D721Med (cell line): ENCODE measurements at places on chromosomes 6 and 20.

- no peak for DNase-seq
These were observed 176.6 kb upstream of the POU3F2 start for GRCh38 chr6:98657764-98658163.

GRCh38 chr6:6331393-6331792 is 10.9 kb upstream of the F13A1 start:
- no peak for DNase-seq

DNA sequence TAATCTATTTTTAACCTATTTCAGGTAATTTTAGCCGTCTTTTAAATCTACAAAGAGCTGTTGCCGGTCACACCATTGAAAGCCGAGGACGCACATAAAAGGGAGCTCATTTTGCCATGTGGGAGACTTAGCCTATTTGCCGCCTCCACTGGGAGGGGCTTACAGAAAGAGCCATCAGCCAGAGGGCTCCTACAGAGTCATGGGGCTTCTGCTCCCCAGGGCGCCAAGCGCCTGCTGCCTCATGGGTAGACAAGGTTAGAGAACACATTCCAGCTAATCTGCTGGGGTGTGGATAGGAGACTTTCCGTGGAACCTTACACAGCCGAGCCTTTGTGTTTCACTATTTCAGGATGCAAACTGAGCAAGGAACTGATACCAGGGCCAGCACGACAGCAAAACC is 12.6 kb downstream of the PCMTD2 start:
- no peak for DNase-seq

- DNase-seq = no peak
These were observed 141.8 kb upstream of the PTPN1 start for GRCh38 chr20:50368386-50368785.

DNA sequence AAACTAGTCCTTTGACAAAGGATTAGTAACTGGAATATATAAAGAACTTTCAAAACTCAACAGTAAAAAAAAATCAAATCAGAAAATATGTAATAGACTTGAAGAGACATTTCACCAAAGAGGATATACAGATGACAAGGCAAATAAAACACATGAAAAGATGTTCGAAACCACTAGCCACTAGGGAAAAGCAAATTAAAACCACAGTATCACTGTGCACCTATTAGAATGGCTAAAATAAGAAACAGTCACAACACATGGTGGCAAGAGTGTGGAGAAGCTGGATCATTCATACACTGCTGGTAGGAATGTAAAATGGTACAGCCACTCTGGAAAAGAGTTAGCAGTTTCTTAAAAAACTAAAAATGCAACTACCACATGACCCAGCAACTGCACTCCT is 14.9 kb downstream of the ZBTB2 start:
- no peak for DNase-seq

DNA sequence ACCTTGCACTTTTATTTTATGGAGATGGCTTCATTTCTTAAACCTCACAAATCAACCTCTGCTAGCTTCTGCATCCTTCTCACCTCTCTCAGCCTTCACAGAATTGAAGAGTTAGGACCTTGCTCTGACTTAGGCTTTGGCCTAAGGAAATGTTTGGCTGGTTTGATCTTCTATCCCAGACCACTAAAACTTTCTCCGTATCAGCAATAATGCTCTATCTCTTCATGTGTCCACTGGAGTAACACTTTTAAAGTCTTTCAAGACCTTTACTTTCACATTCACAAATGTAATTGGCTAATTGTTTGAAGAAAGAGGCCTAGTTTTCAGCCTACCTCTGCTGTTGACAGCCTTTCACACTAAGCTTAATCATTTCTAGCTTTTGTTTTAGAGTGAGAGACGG is 212.9 kb downstream of the TTLL2 start:
- no peak for DNase-seq

DNA sequence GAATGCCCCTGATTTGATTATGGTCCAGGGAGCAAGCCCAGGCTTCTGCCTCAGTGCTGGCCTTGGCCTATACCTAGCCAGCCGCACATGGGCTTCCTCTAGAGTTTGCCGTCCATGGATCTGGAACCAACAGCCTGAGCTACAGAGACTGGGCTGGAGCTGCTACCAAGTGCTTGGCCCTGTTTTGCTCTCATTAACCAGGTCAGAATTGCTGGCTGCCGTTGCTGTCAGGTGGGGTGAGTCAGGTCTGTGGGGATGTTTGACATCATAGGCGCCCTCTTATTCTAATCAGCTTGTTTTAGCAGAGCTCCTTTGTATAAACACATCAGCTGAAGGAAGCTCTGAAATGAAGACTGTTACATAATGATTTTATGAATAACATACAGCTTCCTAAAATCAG is 83.1 kb upstream of the PHACTR2 start:
- DNase-seq = no peak

- no peak for DNase-seq
These were observed 50.3 kb downstream of the ROS1 start for GRCh38 chr6:117375446-117375845.

GRCh38 chr20:59640267-59640666 is 35.9 kb downstream of the PHACTR3 start:
- DNase-seq = no peak

GRCh38 chr6:139583420-139583819 is 209.0 kb upstream of the CITED2 start:
- DNase-seq = no peak

- DNase-seq = no peak
These were observed 268.8 kb downstream of the BTBD9 start for GRCh38 chr6:38370653-38371601.

DNA sequence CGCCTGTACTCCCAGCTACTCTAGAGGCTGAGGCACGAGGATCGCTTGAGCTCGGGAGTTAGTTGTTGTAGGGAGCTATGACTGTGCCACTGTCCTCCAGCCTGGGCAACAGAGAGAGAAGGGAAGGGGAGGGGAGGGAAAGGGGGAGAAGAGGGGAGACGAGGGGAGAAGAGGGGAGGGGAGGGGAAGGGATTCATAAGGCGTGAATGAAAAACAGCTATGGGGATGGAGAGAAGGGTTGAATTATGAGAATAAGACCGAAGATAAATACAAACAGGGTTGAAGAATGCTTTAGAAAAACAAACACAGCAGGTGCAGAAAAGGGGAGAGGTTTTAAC is 106.0 kb downstream of the TRIM27 start:
- DNase-seq = no peak

- no peak for DNase-seq
These were observed 132.2 kb upstream of the TNFAIP3 start for GRCh38 chr6:137734875-137735182.

DNA sequence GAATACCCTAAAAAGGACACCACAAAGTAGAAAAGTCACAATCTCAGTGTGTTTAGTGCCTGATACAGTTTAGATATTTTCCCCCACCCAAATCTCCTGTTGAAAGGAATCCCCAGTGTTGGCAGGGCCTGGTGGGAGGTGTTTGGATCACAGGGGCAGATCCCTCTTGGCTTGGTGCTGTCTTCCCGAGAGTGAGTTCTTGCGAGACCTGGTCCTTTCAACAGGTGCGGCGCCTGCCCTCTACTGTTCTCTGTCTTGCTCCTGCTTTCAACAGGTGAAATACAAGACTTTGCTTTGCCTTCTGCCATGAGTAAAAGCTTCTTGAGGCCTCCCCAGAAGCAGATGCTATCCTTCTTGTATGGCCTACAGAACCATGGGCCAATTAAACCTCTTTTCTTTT is 534.3 kb upstream of the NRSN1 start:
- no peak for DNase-seq

DNA sequence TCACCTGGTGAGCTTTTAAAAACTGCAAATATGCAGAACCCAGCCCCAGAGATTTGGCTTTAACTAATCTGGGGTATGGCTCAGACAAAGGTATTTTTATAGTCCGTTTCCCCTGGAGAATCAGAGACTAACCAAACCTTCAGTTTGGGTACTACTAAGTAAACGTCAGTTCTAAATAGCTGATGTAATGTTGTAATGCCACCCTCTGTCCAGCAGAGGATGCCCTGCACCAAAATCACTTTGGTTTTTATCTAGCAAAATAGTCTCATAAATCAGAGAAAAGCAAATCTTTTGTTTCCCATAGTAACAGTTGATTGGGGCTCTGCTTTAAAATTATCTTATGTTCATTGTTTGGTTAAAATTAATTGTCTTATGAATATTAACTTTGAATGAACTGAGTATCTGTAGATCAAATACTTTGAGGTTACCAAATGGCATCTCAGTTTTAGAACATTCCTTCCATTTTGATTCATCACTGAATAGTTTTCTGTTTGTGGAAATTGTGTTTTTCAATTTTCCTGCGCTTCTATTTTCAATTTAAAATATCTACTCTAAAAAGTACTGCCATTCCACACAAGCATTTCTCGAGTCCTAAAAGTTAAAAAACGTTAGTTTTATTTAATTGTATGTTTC is 278.3 kb upstream of the PLCB4 start:
- DNase-seq = no peak

- DNase-seq = no peak
These were observed 380.9 kb downstream of the CDKAL1 start for GRCh38 chr6:20915156-20915555.

- DNase-seq = no peak
These were observed 21.0 kb upstream of the IFNGR1 start for GRCh38 chr6:137240168-137240567.

- no peak for DNase-seq
These were observed 99.9 kb downstream of the OTOR start for GRCh38 chr20:16848061-16848460.
